Ureter (tissue), 1 donor: ENCODE measurements at places on chromosomes 4 and X. TPM values are rescaled to one million over a fixed set of nuclear protein-coding genes. Genes with fewer than 3 reads are reported as not detected.

- DNase-seq, result peak; percentile 55
Measured at GRCh38 chr4:38132107-38132673, 172.0 kb downstream of the PTTG2 start.

The USP46 gene
- 34.6 TPM for total RNA-seq

DNA sequence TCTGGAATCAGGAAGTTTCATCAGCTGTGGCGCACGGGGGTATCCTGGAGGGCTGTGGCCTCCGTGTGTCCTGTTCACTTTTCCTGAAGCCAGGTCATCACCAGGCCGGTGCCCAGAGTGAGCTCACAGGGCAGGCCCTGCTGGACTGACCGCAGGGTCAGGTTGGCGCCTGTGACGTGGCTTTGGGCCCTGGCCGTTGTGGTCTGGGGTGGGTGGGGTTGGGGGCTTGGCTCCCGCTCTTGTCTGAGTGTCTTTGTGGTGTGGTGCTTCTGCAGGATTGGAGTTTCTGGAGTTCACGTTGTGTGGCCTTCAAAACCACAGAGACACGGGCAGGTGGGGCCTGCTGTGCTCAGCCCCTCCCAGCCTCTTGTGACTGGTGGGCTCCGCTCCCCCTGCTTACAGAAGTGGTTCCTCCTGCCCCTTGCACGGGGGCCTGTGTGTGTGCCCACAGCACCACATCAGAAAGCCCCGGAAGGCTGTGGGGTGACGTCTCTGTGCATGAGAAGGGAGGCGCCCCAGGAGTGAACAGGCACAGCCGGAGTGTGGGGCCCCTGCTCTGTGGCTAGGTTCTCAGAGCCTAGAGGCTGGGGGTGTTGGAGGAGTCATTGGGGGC is 9.5 kb downstream of the RGS12 start:
- peak; percentile 42 for DNase-seq

- DNase-seq, result no peak
Measured at GRCh38 chrX:15221321-15221720, 48.6 kb downstream of the ASB9 start.

GRCh38 chrX:37820646-37821045 is 26.7 kb downstream of the DYNLT3 start:
- no peak for DNase-seq

DNA sequence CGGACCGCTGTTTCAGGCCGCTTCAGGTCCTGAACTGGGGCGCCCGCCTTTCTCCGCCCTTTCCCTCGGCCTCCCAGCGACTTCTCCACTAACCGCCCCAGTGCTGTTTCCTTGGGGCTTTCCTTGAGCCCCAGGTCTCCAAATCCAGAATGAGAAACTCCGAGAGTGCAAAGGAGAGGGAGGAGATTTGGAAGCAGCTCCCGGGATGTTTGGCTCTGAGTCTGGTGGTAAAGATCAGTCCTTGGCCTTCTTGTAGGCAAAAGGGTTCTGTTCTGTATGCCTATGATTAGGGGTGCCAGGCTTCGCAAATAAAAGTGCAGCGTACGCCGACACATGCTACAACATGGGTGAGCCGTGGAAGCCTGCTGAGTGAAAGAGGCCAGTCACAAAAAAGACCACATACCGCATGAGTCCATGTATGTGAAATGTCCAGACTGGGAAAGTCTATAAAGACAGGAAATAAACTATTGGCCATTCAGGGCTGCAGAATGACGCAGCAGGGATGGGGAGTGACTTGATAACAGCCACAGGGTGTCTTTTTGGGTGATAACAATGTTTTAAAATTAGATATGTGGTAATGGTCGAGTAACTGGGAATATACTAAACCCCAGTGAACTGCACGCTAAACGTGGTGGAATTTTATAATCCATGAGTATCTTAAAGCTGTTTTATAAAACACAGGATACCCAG is 99.8 kb downstream of the TRAPPC11 start:
- no peak for DNase-seq

The ADH6 gene
- total RNA-seq, result 3.1 TPM

- no peak for DNase-seq
Measured at GRCh38 chr4:144174401-144175067, 34.0 kb upstream of the GYPA start.

DNA sequence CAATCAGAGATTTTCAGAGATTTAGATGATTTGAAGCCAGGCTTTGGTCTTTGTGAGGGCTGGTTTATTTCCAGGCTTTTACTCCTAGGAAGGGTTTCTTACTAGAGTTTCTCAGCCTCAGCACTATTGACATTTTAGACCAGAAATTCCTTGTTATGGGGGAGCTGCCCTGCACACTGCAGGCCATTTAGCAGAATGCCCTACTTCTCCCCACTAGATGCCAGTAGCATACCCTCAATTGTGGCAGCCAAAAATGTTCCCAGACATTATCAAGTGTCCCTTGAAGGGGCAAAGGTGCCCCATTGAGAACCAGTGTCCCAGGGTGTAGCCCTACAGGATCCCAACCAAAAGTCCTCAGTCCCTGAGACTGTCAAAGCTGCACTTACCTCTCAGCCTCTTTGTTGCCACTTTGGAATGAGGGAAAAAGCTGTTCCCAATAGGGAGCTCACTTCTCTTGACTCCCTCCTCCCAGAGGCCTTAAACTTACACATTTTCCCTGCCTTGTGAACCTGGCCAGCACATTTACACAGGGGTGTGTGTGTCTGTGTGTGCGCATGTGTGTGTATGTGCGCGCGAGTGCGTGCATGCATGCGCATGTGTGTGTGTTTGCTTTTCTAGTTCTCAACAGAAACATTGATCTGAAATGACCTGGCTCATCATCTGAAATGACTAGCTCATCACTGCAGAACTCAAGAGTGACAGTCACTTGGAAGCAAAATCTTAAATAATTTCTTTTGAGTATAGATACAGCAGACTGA is 231.4 kb downstream of the QDPR start:
- DNase-seq, result no peak

- peak; percentile 80 for DNase-seq
Measured at GRCh38 chrX:103254921-103255493, at the start of gene TCEAL8. Gene TCEAL8 (minus strand): TSS chrX:103255155. CDS start chrX:103253979, 1,176 bp downstream.

The IGSF1 gene
- 0.18 TPM for total RNA-seq

The COL4A5 gene
- total RNA-seq, result 94.6 TPM

GRCh38 chr4:8167291-8167690 is 8.7 kb upstream of the ABLIM2 start:
- no peak for DNase-seq

The TKTL2 gene
- not detected for total RNA-seq

The CCDC160 gene
- total RNA-seq, result 1.3 TPM

- DNase-seq, result no peak
Measured at GRCh38 chr4:8909548-8909947, 37.9 kb upstream of the HMX1 start.

The HSPA4L gene
- 5.6 TPM for total RNA-seq

GRCh38 chr4:154534296-154534695 is 15.9 kb downstream of the PLRG1 start:
- DNase-seq, result no peak

The HTR2C gene
- 0.75 TPM for total RNA-seq

- no peak for DNase-seq
Measured at GRCh38 chr4:121428721-121429120, 47.9 kb upstream of the QRFPR start.

DNA sequence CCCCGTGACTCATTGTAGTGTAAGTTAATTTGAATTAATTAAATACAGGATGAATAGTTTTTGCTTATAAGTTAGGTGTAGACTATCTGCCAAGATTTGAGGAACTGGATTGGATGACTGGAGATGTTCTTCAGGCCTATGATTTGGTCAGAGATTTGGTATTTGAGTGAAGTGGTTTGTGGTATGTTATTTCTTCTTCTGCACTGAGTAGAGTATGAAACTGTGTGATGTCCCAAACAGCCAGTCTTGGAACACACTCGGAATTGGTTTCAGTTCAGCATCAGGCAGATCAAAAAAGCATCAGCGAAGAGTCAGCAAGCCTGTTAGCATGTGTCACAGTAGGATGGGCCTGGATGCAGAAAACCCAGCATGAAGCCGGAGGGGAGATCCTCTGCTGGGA is 294.1 kb downstream of the ARHGAP10 start:
- DNase-seq, result no peak

DNA sequence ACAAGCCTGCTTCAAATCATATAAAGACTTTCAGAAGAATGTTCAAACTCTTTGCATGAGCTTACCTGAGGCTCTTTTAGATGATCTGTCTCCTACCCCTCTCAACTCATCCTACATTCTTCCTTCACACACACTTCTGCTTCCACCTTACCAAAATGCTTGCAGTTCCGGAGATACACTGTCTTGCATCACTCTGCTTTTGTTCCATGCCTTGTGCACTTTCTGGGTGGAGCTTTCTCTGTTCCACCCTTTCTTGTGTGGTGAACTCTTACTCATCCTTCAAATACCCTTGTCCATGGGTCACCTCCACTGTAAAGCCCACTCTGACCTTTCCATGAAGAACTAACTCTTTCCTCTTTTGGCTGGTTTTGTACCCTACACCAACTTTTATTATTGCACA is 18.4 kb upstream of the MGST2 start:
- no peak for DNase-seq

The CHRDL1 gene
- total RNA-seq, result 34.7 TPM

The CCNB3 gene
- 0.96 TPM for total RNA-seq

- no peak for DNase-seq
Measured at GRCh38 chrX:8688776-8689175, 43.2 kb downstream of the ANOS1 start.

DNA sequence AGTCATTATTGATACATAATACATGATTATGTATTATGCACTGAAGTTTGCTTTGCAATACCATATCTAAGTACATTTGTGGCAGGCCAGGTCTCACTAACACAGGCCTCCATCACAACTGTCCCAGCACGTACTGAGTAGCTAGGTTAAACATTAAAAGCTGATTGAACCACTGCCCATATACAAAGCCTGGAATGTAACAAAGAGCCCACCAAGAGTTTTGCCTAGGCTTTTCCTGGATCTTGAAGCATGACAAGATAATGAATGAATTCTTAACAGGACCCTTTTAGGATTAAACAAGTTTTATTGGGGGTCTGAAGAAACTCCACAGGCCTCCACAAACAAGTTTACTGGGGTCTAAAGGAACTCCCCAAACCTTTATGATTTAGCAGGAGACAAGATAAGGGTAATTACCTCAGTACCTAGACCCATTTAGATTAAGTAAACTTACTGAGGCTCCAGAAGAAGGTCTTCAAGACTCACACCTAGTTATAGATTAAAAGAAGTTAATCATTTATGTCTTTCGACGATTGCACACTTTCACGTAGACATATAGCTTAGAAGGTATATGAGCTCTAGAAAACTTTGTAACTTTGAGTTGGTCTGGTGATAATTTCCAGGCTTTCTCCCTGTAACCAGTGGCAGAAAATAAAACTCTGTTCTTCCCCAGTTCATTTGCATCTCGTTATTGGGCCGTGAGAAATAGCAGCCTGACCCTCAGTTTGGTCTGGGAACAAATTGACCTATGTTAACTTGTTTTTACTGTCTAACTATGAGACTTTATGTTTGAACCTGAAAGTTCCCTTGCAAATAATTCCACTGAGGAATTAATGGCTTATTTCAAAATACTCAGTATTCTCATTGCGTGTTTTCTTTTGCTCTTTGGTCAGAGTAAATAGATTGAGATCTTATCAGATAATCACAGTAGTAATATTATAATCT is 84.8 kb downstream of the PHEX start:
- no peak for DNase-seq

GRCh38 chrX:68757331-68757730 is 71.5 kb upstream of the EFNB1 start:
- DNase-seq, result no peak

DNA sequence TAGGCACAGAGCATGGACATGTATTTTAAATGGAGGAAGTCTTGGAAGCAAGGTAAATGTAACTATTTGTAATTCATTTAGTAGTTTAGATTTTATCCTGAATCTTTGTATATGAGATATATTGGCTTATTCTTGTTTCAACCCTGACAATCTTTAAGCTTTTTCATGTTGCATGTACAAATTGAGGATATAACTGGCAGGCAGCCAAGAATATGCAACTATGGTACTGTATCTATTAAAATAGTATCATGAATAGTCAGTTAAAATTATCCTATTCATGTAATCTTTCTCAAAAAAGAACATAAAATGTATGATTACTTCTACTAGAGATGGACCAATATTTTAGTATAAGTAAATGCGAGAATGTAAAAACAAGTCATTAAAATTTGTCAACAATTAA is 1141.5 kb downstream of the PCDH18 start:
- DNase-seq, result no peak

GRCh38 chr4:173913496-173913895 is 370.0 kb downstream of the FBXO8 start:
- DNase-seq, result no peak

GRCh38 chr4:164997324-164997723 is 19.9 kb upstream of the TRIM61 start:
- no peak for DNase-seq

- DNase-seq, result no peak
Measured at GRCh38 chrX:134929808-134930207, 61.0 kb upstream of the SMIM10 start.

DNA sequence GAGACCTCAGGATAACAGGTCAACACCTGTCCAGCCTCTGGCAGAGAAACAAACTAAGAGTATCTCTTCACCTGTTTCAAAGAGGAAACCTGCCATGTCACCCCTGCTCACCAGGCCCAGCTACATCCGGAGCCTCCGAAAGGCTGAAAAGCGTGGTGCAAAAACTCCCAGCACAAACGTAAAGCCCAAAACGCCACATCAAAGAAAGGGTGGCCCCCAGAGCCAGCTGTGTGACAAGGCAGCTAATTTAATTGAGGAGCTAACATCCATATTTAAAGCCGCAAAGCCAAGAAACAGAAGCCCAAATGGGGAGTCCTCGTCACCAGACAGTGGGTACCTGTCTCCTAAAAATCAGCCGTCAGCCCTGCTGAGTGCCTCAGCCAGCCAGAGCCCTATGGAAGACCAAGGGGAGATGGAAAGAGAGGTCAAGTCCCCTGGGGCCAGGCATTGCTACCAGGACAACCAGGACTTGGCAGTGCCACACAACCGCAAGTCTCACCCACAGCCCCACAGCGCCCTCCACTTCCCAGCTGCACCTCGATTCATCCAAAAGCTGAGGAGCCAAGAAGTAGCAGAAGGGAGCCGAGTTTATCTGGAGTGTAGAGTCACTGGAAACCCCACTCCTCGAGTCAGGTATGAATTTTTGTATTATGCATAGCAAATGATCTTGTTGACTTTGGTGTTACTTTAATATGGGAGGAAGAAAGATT is 15.1 kb downstream of the PALLD start:
- DNase-seq, result no peak

GRCh38 chr4:73257651-73258435 is 755 bp downstream of the ANKRD17 start:
- peak; percentile 59 for DNase-seq

The OCIAD2 gene
- 48.6 TPM for total RNA-seq

The VSIG4 gene
- 23.4 TPM for total RNA-seq

- no peak for DNase-seq
Measured at GRCh38 chr4:744212-744841, 38.7 kb downstream of the PCGF3 start.

The VCX3B gene
- total RNA-seq, result not detected

The H2BW2 gene
- 0.26 TPM for total RNA-seq

DNA sequence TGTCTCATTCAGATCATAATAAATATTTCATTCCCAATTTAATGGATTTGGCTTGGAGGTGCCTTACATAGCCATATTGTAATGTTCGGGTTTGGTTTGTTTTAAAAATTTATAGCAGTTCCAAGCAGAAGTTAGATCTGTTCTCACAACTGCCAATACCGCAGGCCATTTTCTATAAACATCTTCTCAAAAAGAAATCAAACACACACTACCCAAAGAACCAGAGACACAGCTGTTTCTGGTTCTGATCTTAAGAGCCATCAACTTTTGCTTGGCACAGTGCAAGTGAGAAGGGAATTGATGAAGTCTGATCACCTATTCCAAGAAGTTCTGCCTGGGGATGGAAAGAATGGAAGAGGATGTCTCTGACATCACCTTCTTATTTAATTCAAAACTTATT is 22.9 kb downstream of the MID1IP1 start:
- DNase-seq, result no peak
